ENCODE measurements at places on chromosomes 4 and X.

DNA sequence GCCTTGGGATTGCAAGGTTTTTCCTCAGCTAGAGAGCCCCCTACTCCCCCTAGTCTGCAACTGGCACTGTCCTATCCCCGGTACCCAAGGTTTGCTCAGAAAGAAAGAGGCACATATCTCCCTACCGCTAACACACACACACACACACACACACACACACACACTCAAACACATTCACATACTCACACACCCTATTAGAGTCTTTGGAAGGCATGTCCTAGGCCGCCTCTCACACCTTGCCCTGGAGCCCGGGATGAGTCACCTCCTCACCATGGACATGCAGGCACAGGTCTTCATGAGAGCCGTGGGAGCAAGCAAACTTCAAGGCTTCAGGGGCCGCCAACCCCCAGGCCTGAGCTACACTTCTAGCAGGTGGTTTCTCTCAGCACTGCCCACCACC is 49.2 kb downstream of the PJA1 start:
- no peak for DNase-seq

GRCh38 chr4:161577579-161578301 is 586.1 kb downstream of the FSTL5 start:
- DNase-seq = no peak

GRCh38 chr4:34649716-34650115 is 1594.6 kb downstream of the ARAP2 start:
- DNase-seq = no peak

- DNase-seq = no peak
Observed at GRCh38 chr4:157664726-157665125, 444.2 kb downstream of the GRIA2 start.

DNA sequence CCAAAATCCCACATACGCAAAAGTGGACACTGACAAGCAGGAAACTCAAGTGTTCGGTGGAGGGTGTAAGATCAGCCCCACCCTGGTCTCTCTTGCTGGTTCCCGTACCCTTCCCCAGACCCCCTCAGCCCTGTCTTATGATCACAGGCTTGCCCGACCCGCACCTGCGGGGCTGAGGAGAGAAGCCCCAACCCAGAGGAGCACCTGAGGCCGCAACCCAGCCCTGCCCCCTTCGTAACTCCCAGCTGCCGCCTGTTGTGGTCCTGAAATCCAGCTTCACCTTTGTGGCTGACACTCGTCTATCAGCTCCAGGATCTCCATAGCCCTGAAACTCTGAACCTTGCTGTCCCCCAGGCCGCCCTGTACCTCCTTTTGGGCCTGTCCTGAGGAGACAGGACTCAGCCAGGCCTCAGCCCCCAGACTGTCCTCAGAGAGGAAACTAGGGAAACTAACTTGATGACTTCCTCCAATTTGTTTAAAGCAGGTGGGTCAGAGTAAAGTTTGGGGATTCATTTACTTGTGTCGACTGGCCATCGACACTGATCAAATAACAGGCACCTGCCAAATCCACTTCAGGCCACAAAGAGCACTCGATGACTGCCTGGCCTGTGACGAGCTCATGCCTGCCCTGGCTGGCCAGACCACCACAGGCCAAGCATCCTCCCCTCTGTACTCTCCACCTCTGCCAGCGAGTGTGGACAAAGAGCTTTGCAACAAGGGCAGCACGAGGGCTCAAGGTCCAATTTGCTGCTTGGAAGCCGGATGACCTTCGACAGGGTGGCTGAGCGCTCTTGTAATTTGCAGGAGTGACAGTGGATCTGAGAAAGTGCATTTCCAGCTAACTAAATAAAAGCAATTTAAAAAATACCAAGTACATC is 19.3 kb downstream of the DCTD start:
- no peak for DNase-seq

- peak; percentile 72 for DNase-seq
Observed at GRCh38 chrX:41334363-41335197, 618 bp downstream of the DDX3X start.

- no peak for DNase-seq
Observed at GRCh38 chr4:75930152-75930551, 10.7 kb downstream of the NAAA start.

DNA sequence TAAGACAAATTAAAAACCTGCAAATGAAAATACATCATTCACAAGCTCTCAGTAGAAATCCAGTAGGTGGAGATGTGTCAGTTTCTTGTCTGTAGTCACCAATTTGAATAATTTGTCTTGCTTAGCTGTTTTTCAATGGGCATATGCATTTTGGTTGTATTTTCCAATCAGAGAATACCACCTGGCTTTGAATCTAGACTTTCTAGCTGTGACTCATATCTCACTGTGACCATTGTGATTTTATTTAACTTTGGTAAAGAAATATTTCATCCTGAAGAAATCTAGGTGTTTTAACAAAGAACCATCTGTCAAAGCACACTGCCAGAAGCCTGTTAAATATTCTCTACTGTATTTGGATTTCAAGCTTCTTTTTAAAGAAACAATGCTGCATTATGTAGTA is 1650.6 kb upstream of the IGFBP7 start:
- no peak for DNase-seq

DNA sequence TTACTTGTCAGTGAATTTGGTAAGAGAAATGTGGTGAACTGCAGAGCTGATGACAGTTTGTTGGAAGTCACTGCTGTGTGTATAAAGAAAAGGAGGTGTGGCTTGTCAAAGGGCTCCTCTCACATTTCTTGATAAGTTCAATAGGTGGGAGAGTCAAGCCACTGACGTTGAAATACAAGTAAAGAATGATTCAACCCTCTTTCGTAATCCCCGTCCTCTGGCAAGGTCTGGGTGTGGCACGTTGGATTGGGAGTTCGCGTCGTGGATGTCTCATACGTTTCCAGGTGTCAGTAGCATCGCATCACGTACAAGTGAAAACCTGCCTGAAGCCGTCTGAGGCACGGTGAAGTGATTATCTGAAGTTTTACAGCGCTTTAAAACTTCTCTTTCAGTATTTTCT is 76.4 kb downstream of the EGF start:
- no peak for DNase-seq

GRCh38 chr4:105197777-105198176 is 51.1 kb downstream of the TET2 start:
- DNase-seq = no peak

- no peak for DNase-seq
Observed at GRCh38 chrX:115898382-115899001, 272.1 kb upstream of the AGTR2 start.

GRCh38 chrX:118594697-118595420 is 99.2 kb downstream of the DOCK11 start:
- DNase-seq = no peak

DNA sequence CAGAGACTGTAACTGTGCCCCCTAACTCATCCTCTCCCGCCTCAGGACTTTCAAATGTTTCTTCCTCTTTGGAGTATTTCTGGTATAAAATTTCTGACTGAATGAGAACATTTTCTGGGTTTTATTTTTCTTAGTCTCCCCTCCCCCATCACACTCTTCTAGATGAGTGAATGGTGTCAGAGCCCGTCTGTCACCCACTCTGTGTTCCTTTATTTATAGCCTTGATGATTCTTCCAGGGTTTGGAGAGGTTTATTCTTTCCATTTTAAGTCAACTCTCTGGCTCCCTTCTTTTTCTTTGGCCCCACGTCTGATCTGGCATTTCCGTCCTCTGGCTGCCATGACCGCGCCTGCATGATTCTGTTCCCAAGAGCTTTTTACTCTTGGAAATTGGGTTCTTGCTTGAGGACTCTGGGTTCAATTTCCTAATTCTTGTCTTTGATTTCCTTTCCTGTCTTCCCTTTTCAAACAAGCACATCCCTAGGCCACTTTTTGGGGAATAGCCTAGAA is 128.8 kb downstream of the NSUN7 start:
- no peak for DNase-seq

DNA sequence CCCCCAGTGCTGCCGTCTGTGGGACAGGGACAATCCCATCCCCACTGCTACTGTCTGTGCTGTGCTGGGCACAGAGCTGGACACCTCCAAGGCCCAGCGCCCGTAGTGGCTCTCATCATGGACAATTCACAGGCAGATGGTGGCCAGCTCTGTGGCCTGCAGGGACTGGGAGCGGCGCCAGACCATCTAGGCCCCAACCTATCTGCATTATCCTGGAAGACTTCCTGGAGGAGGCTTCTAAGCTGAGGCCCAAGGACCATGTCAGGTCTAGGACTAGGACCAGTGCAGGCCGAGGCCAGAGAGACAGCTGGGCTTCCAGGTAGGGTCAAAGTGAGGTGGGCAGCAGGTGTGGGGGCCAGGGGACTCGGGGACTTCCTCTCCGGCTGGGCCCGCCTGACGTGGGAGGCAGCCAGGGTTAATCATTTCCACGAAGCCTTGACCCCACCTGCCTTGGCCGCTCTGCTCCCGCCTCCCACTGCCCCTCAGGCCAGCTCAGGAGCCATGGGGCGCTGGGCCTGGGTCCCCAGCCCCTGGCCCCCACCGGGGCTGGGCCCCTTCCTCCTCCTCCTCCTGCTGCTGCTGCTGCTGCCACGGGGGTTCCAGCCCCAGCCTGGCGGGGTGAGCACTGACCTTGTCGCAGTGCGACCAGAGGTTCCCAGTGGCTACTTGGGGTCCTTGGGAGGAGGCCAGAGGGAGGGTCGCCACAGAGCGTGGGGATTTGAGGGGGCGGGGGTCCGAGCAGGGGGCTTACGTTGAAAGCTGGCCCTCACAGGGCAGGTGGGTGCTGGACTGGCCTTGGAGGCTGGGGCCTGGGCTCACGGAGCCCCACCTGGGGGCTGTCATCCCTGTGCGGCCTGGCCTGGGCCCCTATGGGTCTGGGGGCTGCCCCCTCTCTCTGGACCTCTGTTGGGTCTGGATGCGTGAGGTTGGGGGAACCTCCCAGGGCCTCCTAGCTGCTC is at the start of gene HGFAC:
Gene HGFAC (plus strand): TSS at position 468 of the 959 bp plus-strand sequence. CDS start 34 bp downstream, at position 502.
- DNase-seq = no peak

GRCh38 chrX:103211012-103211715 is 3.7 kb upstream of the BEX4 start:
- DNase-seq = peak; percentile 42

- no peak for DNase-seq
Observed at GRCh38 chrX:54044877-54045338, 635 bp upstream of the PHF8 start.

DNA sequence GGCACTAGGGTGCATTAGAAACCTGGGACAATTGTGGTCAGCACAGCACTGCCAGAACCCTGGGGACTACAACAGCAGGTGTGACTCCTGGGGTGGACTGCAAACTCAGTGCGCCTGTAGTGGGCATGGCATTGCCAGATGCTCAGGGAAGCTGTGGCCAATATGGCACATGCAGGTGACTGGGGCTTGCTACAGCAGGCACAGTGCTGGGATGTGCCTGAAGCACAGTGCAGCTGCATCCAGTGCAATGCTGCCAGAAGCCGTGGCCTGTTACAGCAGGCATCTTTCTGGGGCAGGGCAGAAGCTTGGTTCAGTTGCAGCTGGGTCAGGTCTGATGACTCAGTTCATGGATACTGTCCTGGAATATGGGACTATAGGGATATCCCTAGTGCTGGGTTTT is 445.8 kb downstream of the CCSER1 start:
- no peak for DNase-seq

- DNase-seq = no peak
Observed at GRCh38 chr4:163356104-163356503, 12.4 kb downstream of the NPY5R start.

GRCh38 chr4:138859254-138859653 is 156.3 kb upstream of the NOCT start:
- no peak for DNase-seq

DNA sequence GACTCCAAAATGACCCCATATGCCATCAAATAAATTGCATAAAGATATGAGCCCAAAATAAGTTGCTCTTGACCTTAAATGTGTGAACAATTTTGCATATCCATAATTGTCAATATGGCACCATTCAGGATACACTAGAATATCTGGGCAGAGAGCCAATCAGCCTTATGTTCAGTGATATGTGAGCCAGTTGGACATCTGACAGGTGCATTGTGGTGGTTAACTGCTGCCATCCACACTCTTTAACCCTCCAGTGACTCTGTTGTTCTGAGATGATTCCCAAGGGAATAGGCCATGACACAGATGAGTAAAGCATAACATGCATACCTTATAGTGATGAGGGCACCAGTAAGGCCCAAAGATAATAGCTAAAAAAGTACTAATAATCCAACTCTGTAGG is 500.1 kb downstream of the PCDH18 start:
- no peak for DNase-seq

DNA sequence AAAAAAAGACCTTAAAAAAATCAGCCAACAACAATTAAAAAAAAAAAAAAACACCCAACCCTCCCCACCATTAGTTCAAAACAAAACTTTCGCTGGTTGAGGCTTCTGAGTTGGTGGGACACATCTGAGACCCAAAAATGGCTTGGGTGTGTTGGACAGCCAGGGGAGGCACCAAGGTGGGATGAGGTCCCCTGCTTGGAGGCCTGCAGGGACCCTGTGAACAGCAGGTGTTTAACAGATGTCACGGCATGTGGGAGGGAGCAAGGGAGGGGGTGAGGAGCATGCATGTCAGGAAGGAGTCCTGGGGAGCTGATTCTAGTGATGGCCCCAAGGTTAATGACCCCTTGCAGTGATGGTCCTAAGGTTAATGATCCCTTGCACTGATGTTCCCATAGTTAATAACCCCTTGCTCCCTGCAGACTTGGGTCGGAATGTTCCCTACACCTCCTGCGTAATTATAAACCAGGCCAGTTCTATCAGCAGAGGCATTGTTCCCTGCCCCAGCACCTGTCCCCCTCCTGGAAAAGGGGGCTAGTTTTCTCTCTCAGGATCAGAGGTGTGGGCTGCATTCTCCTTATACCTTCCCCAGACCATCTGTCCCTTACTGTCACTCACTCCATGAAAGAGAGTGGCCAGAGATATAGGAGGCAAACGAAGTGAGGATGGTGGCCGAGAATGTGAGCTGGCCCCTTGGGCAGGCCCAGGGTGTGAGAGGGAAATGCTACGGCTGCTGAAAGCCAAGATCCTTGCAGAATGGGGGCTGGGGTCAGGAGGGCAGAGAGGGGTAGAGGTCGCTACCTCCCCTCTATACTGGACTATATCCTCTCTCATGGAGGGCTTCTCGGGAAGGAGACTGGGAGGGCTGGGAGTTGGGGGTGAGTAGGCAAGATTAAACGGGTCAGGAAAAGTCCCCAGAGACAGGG is 2.3 kb upstream of the FOXP3 start:
- DNase-seq = no peak

GRCh38 chr4:144659447-144659846 is 13.5 kb downstream of the HHIP start:
- no peak for DNase-seq

GRCh38 chr4:118845552-118846050 is 9.7 kb upstream of the SEC24D start:
- no peak for DNase-seq

GRCh38 chrX:49273181-49273727 is 3.7 kb downstream of the PPP1R3F start:
- peak; percentile 92 for DNase-seq

DNA sequence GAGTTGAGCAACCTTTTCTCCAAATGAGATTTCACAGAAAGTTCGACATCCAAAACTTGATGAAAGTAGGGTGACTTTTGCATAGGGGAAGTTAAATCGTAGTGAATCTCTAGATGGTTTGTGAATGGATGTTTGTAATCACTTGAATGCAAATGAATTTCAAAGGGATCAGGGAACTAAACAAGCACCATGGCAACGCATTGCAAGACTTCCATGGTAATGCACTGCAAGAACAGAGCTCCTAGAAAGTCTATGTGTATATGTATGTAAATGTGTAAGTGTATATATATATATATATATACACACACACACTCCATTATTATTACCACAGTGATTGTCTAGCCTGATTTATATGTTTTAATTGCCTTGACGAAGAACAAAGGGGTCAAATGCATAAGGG is 27.3 kb downstream of the INTS6L start:
- no peak for DNase-seq
